NCI-H1694 (cell line): ENCODE measurements at places on chromosomes 4 and X.

DNA sequence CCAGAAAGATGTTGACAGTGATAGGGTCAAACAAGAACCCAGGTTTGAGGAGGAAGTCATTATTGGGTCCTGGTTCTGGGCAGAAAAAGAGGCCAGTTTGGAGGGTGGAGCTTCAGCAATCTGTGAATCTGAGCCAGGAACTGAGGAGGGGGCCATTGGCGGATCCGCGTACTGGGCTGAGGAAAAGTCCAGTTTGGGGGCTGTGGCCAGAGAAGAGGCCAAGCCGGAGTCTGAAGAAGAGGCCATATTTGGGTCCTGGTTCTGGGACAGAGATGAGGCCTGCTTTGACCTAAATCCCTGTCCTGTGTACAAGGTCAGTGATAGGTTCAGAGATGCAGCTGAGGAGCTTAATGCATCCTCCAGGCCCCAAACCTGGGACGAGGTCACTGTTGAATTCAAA, 3.7 kb downstream of the GPRASP2 start:
- DNase-seq = no peak

DNA sequence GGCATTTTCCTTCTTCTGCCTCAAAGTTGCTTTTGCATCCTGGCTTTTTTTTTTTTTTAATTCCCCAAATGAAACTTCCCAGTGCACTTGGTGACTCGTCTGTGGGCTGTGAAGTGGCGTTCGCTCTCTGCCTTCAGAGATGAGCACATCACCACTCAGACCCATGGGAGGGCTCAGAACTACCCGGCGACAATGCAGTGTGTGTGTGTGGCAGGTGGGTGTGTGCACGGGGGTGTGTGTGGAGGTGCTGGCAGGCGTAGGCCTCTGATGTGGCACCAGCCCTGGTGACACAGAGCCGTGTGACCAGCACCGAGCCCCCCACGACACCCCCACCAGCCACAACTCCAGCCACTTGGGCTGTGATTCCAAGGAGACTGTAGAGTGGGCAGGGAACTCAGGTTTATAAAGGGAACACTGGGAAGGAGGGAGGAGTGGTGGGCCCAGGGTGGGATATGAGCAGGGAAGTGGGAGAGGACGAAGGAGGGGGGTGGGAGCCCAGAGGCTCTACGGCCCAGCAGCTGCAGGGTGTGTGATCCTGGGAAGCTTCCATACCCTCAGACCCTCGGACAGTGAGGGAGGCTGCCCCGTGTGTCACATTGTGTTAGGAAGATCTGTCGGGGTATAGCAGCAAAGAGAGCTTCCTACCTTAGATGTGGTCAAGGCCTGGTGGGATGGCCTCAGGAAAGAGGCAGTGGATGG, 6.0 kb upstream of the WFS1 start:
- no peak for DNase-seq

- DNase-seq = no peak
These were observed 5.8 kb downstream of the HERC3 start for GRCh38 chr4:88597970-88598660.

DNA sequence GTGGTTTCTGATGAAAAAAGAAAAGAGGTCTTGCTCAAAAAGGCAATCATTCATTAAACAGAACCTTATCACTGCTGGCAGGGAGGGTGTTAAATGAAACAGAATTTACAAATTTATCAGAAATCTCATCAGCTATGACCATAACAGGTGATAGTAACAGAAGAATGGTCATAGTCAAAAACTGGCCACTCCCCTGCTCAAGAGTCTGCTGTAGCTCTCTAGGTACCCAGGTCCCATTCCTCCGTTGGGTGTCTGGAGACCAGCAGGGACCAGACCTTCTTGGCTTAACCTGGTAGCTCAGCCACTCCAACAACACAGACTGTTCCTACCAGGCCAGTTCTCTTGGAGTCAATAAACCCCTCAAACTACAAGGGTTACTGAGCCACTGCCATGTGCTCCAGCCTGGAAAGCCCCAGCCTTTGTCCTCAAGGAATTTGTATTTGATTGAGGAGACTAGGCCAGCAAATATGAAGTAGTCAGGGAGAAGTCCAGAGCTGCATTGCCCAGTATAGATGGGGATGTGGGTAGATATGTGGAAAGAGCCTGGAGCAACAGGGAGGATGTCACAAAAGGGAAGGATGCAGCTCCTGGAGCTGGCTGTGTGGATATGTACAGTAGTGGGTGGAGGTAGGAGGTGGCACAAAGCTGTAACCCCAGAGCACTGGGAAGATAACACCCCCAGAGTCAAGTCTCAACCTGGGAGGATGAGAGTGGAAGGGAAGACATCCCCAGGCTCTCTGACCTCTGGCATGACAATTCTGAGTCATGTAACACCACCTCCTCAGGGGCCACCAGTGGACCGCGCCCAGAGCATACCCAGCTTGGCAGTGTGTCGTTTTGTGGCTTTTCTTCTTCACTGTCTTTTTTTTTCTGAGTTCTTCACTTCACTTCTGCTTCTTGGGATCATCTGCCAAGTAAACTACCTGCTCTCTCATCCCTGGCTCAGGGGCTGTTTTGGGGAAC, 21.9 kb downstream of the RASL11B start:
- no peak for DNase-seq

GRCh38 chr4:114527637-114528036, 71.0 kb upstream of the UGT8 start:
- no peak for DNase-seq

- DNase-seq = no peak
These were observed 11.7 kb downstream of the RNF4 start for GRCh38 chr4:2480649-2481048.

- DNase-seq = no peak
These were observed 78.4 kb downstream of the KLF8 start for GRCh38 chrX:56310581-56310980.

- DNase-seq = peak; percentile 64
These were observed 158.3 kb downstream of the CPE start for GRCh38 chr4:165537028-165537648.

GRCh38 chrX:20066968-20067708, 49.6 kb downstream of the MAP7D2 start:
- peak; percentile 23 for DNase-seq

DNA sequence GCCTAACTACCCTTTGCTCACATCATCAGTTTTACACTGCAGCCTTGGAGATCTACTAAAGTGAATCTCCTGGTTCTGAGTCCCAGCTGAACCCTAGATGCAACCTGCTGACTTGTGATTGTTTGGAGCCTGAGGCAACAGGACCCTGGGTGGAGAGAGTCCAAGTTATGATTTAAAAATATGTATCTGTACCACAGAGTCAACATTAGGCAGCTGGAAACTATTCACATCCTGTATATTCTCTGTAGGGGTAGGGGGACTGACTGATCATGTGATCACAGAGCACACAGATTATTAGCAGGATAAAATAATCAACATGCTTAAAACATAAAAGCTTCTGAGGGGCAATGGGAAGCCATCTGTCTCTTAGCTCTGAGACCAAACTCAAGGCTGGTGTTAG, 52.1 kb downstream of the CT47B1 start:
- no peak for DNase-seq

GRCh38 chrX:73028876-73029275, 26.1 kb downstream of the PABPC1L2B start:
- no peak for DNase-seq

GRCh38 chr4:74357965-74358364, 7.0 kb upstream of the EREG start:
- no peak for DNase-seq
